ENCODE measurements at places on chromosomes 2 and 18.
A peak's percentile ranks its signal among the peaks of the same experiment; 100 is the strongest.

GRCh38 chr2:60984720-60985119, 32.8 kb upstream of the PEX13 start:
- peak; percentile 55 for DNase-seq

DNA sequence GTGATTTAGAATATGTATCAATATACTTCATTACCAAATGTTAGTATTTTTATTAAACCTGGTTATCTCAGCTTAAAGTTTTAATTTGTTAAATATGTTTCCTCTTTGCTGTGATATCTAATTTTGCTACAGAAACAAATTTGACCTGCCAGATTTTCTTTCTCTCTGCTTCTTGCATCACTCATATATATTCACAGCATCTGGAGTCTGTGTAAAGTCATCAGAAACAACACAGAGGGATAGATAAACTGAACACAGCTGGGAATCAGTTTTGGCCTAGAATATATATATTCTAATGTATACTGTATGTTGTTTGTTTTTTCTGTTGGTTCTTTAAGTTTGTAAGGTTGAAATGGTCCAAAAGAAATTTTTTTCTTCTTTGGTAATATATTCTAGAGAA, 8.5 kb downstream of the PSMD14 start:
- no peak for DNase-seq

DNA sequence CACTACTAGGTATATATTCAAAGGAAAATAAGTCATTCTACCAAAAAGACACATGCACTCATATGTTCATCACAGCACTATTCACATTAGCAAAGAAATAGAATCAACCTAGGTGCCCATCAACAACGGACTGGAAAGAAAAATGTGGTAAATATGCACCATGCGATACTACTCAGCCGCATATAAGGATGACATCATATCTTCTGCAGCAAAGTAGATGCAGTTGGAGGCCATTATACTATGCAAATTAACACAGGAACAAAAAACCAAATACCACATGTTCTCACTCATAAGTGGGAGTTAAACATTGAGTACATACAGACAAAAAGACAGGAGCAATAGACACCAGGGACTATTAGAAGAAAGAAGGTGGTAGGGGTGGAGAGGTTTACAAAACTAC, 412.1 kb upstream of the CWC22 start:
- no peak for DNase-seq

GRCh38 chr2:157508676-157509075, 64.8 kb upstream of the CYTIP start:
- DNase-seq = peak; percentile 45

DNA sequence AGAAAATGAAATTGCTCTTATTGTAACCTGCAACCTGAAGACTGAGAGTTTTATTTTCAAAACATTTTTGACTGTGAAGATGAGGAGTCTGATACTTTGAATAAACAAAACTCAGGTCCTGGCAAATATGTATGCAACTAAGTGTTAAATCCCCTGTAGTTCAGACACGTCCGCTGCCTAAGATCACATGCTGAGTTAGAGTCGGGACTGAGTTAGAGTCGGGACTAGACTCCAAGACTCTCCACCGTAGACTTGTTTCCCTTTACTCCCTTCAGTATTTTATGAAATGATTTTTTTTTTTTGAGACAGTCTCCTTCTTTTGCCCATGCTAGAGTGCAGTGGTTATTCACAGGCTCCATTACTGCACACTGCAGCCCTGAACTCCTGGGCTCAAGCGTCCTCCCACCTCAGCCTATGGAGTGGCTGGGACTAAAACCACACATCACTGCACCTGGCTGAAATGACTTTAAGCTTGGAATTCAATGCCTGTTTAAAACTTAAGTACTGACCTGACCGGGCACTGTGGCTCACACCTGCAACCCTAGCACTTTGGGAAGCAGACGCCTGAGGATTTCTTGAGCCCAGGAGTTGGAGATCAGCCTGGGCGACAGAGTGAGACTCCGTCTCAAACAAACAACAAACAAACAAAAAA, 28.0 kb upstream of the PMAIP1 start:
- no peak for DNase-seq

- DNase-seq = peak; percentile 89
Measured at GRCh38 chr2:230824406-230824978, 40.2 kb upstream of the ITM2C start.

DNA sequence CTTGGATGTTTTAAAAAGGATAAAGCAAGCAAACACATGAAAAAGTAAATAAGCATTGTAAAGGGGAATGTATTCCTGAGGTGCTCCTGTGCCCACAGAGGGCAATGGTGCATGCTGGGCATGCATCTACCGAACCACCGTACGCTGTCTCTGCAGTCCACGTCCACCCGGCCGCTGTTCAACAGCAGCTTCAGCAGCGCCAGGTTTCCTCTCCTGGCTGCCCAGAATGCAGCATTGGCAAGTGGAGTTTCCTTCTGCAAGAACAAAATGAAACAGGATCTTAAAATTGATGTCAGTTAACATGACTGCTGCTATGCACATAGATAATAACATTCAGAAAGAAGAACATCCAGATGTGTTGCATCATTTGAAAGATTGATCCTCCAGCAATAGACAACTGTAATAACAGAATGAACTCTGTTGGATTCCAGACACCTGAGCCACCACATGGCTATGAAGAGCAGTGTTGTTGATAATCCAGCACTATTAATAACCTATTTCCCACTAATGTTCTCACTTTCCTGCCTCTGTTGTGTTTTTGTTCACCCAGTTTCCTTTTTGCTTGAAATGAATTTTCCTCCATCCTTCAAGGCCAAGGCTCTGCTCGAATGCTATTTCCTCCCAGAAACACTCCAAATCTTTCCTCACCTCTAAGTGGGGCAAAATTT, 13.6 kb downstream of the ANKRD29 start:
- no peak for DNase-seq

GRCh38 chr2:224666951-224667553, 49.1 kb downstream of the CCDC195 start:
- DNase-seq = no peak

DNA sequence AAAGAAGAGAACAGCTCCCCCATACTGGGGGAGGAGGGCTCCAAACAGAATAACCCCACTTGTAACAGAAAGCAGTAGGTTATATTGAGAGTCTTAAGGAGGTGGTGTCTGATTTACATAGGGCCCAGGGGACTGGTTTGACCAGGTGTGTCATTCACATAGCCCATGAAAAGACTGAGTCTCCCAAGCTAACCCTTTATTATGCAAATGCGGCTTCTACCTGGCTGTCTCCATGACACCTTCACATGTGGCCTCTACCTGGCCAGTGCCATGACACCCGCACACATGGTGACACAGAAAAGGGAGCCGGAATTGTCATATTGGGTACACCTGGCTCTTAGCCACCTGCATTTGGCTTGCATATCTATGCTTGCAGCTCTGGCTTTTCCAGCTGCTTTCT, 1057.2 kb upstream of the PIK3C3 start:
- DNase-seq = no peak

- DNase-seq = no peak
Measured at GRCh38 chr2:142918624-142919023, 41.2 kb downstream of the KYNU start.

GRCh38 chr18:4455113-4455811, at the start of gene DLGAP1:
Gene DLGAP1, minus strand, starts transcription at chr18:4455307.
- DNase-seq = no peak

- DNase-seq = no peak
Measured at GRCh38 chr2:148998831-148999200, 39.7 kb upstream of the LYPD6B start.

GRCh38 chr2:222751238-222751637, 79.8 kb downstream of the MOGAT1 start:
- DNase-seq = peak; percentile 58

- DNase-seq = peak; percentile 51
Measured at GRCh38 chr2:118089139-118089800, 999 bp downstream of the INSIG2 start.

DNA sequence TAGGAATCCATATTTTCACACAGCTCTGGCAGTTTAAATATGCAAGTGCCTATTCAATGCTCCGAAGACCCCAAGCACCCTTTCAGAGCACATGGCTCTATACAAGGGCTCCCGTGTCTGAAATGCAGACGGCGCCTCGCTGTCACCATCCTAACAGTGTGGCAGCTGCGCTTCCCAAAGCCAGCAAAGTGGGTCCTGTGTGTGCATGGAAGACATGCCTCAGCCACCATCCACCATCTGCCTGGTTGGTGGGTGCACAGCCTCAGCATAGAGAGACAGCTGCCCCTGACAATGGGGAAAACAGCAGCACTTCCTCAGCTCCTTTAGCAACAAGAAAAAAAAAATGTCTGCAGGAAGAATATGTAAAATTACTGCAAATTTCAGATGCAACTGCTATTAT, 218.1 kb downstream of the SP3 start:
- no peak for DNase-seq
